ENCODE measurements at places on chromosomes 7 and 10. TPM values are rescaled to one million over a fixed set of nuclear protein-coding genes. Genes with fewer than 3 reads are reported as not detected.

Gene C10orf62
- total RNA-seq = 0.19 TPM

Gene ADAM22
- total RNA-seq = 0.28 TPM

Gene MAD1L1
- 60.0 TPM for total RNA-seq

Gene GOLGA7B
- not detected for total RNA-seq

Gene PKD2L1
- not detected for total RNA-seq

Gene FKBP9
- 179 TPM for total RNA-seq

Measured in regular cardiac myocyte (primary cell).